ENCODE measurements at places on chromosomes 3 and 15.

DNA sequence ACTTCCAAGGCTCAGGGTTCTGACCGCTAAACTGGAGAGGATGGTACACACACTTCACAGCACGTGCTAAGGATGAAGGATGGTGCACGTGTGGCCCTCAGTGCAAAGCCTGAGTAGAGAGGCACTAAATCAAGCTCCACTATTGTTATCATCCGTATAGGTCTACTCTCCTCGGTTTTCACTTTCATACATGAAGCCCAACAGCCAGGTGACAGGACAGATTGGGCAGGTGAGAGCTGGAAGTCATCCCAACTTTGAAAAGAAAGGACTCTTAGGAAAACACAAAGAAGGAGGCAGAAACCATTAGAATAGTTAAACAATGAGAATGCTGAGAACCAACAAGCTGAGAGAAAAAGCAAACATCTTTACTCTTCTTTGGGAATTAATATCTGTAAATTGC is 21.1 kb downstream of the MAGI1 start:
- no peak for DNase-seq

DNA sequence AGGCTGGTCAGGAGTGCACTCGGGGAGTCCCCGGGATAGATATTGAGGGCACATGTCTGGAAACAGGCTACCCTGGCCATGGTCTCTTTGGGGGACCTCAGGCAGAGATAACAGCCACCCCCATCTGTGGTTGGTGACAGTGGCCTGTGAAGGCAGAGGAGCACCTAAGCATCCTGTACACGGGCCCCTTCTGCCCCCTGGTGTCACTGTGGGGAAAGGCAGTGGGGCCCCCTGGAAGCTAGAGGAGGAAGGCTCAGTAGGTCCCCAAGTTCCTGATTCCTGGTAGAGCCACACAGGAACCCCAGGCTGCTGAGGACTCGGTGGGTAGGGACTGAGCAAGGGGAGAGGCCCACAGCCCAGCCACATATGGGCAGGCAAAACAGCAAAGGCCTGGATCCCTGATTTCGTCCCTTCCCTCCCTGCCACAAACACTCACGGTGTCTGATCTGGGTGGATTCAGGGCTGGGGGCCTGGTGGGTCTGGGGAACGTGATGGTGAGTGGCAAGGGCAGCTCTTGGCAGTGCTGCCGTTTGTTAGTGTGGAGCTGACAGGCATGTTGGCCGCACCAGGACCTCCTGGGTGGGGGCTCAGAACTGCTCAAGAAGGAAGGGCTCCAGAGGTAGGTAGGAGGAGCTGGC is 14.1 kb upstream of the CXCR6 start:
- DNase-seq: peak; percentile 79

DNA sequence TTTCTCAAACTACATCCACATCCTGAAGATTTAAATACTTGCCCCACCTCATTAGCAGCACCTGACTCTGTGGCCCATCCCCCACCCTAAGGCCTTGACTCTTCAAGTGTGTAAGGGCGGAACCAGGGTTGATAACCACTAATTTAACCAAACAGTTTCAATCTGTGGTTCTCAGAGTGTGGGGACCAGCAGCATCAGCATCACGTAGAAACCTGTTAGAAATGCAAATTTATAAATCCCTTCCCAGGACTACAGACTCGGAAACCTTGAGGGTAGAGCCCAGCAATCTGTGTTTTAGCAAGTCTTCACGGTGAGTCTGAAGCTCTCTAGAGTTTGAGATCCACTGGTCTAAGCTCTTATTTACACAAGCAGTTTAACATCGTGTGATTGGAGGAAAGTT is 12.4 kb downstream of the GNB4 start:
- no peak for DNase-seq

- DNase-seq: no peak
Observed at GRCh38 chr3:212432-212831, 15.9 kb downstream of the CHL1 start.

- DNase-seq: no peak
Observed at GRCh38 chr3:38576526-38577370, 72.7 kb downstream of the SCN5A start.

DNA sequence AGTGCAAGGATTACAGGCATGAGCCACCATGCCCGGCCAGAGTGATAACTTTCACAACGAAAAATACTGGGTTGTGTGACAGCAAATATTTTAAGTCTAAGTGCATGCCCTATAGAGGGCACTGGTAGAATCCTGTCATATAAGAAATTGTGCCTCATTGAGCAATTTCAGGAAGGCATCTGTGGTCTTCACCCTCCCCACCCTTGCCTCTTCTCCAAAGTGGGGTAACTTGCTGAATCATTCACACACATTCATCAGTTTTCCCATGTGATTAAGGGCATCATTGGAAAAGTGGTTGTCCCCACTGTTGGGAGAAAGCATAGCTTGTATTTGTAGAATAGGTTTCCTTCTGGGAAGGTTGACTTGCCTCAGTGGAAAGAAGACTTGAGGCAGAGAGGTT is 9.2 kb downstream of the MITF start:
- DNase-seq: no peak

GRCh38 chr15:38961931-38962330 is 397.3 kb upstream of the RASGRP1 start:
- no peak for DNase-seq

DNA sequence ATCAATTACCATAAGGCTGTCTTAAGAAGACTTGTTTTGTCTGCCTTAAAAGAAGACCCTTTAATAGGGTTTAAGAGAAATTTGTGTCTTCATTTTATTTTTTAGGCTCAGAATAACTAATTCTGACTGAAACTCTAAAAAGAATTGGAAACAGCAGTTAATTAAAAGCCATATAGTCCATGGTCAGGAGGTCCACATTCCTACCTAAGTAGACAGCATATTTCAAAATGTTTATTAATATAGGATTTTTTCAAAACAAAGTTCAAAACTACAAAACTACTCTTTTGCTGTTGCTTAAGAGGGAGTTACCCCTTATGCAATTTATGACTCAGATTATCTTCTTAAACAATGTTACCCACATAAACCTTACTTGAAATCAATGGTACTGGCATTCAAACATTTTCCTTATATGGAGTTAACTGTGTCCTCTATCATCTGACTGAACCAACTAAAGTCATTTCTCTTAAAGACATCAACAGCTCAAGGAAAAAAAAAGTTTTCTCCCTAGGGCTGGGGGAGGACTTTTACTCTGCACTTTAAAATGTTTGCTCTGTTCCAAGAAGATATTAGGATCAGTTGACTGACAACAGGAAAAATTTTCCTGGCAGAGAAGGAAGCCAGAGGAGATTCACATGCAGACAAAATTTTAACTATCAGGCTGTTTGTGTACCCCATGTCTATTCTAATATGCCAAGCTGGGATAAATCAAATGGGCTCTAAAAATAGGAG is 56.8 kb upstream of the NANOGP8 start:
- DNase-seq: no peak

DNA sequence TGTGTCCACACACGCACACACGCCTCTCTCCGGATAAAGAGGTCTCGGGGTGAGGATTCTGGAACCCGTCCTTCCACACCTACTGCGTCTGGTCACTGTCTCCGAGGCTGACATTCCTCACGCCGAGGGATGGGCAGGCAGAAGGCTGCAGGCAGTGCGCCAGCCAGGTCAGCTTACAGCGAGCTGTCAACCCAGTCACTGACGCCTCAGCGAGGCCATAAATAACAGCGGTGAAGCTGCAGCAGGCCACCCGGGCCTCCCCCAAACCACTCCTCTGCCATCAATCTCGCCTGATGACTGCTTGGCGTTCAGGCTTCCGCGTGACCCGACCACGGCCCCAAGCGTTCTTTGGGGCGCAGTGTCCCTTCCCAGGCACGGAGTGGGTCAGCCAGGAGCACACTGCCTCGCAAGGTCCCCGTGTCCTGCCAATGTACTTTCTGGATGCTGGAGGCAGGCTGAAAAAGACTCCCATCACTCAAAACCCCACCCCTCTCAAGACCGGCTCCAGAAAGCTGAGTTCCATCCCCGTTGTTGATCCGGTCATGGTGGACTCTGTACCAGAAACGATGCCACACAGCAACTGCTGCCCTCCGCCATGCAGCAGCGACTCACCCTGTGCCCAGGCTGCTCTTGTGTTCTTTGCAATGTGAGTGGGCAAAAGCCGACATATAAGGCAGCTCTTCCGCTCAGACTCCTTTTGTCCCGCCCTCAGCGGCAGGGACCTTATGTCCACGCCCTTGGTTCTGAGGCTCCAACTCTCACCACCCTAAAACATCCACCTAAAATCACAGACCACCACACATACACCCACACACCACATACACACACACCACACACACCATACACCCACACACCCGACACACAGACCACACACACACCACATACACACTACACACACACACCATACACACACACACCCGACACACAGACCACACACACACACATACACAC is 27.1 kb downstream of the CPN2 start:
- no peak for DNase-seq

GRCh38 chr15:90957031-90957790 is 2.5 kb downstream of the RCCD1 start:
- DNase-seq: no peak

DNA sequence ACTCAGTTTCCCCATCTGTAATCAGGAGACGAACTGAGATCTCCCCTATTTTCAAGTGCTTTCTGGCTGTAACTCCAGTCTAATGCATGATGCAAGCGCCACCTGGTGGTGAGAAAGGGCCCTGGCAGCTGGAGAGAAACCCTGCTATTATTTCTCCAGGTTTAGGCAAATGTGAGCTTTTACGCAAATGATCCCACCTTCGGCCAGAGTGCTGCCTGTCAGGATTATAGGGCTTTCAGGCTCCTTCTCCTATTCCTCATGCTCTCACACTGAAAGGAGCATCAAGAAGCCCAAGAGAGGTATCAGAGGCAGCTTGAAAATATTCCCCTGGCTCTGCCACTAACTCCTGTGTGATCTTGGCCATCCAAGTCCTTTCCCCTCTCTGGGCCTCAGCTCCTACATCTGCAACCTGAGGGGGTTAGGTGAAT is 93.9 kb upstream of the RASGRF1 start:
- DNase-seq: peak; percentile 23

DNA sequence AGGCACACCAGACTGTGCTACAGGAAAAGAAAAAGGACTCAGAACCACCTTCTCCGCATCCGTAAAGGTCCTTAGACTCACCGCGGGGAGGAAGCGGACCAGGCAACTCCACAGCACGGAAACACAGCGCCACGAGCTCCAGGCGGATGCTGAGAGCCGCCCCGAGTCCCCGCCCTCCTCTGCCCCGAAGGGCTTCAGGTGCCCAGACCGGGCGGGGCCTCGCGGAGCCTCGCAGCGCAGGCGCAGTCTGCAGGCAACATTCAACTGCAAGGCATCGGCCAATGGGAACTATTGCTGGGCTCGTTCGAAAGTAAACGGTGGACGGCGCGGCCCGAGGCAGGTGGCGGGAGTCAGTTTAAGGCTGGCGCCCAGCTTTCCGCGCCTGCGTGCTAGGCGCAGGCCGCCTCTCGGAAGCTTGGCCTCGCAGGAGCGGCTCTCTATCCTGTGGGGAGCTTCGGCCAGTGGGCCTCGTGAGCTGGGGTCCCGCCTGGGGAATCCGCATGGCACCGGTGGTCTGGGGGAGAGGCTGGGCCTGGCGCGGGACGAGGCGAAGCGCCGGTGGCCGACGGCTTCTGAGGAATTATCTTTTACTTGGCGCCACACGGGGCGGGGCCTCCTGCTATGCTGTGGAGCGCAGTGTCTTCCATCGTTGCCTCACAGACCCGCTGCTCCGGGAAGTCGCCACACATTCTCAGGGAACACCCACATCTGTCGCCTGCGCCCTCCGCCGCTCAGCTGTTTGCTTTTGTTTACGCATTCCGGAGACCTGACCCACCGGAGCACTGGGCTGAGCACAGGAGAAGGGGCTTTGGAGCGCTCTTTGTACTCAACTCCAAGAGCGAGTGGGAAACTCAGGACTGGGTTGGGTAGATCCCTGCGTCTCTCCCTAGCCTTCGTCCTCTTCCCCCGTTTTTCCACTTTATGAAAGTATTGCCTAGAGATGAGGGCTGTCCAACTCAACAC is at the start of gene TRIM59:
Gene TRIM59, minus strand, starts transcription at position 151 of the 963 bp plus-strand sequence. CDS start 10,603 bp downstream, outside the sequence.
- DNase-seq: peak; percentile 97

GRCh38 chr15:61888074-61888780 is 172.0 kb downstream of the VPS13C start:
- DNase-seq: no peak

- no peak for DNase-seq
Observed at GRCh38 chr3:34396288-34396687, 597.9 kb downstream of the PDCD6IP start.

DNA sequence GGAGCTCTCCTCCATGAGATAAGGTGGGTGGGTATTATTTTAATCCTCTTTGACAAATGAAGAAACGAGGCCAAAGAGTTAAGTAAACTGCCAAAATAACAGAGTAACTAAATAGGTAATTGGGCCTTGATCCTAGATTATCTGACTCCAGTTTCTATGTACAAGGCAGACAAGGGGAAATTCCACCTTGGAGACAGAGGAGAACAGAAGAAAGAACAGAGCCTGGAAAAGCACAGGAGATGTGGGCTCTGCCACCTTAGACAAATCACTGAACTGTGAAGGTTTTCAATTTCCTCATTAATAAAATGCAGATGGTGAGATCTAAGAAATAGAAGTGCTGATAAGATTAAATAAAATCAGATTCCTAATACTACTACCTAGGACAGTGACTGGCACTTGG is 310.2 kb upstream of the TLE3 start:
- DNase-seq: no peak

- DNase-seq: no peak
Observed at GRCh38 chr15:69344238-69344637, 45.5 kb downstream of the PAQR5 start.

DNA sequence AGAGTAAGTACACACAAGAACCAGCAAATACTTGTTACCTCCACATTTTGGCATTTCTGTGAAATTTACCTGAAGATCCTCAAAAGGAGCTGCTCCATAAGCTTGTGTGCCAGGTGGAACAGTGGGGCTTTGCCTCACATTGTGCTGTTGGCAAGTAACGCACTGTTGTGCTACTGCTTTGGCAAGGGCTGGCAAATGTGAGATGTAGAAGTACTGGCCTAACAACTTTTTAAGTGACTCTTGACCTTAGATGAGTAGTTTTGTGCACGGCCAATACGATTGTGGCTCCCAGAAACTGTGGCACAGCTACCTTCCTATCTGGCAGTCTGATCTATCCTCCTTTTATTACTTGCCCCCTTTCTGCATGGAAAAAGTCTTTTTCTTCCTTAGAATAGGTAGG is 337.0 kb downstream of the KCNH8 start:
- no peak for DNase-seq

DNA sequence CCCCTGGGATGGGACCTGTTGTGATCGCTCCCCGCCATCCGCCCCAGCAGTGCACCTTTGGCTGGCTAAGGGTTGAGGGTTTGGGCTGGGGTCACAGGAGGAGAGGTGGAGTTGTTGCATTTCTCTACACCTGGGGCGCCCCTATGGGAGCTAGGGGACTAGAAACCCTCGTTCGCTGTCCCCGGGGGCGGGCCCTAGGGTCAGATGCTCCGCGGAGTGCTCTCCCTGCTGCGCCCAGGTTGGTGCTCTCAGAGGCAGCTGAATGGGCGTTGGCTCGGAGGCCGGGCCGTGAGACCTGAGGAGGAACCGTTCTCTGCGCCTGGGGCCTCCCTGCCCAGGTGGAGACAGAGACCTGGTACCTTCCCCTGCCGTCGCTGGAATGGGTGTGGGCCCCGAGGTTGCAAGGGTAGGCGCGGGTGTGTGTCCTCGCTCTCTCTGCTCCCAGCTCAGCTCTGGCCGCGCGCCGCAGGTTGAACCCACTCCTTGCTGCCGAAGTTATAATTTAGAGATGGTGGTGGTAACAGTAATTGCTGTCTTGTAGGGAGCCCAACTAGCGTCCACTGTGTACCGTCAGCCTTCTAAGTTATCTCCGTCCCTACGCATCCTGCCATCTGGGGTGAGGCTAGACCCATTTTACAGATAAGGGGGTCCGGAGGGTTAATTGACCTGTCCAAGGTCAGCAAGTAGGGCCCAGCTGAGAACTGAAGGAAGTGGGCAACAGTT is 965 bp downstream of the FLNB start:
- no peak for DNase-seq

GRCh38 chr3:42120866-42121265 is 29.7 kb downstream of the TRAK1 start:
- no peak for DNase-seq

Data from 8988T (cell line).